IPS DF 6.9 (cell line): ENCODE measurements at places on chromosomes 2 and 18.

DNA sequence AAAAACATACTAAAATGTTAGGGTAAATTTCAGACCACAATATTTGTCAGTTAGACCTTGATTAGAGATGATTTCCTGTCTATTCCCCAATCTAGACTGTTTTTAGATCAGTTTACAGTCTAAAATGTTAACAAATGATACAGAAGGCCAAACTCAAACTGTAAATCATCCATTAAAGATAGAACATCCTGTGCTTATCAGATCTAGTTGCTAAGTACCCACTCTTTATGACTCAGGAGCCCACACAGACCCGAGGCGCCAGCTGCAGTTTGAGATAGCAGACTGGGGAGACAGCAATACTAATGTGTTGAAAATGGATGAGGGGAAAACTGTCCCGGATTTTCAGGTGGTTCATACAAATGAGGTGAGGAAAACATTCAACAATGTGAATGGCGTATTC is 113.3 kb downstream of the SCG2 start:
- H3K4me1 ChIP-seq: no peaks in the 10 kb centered on the region
- H3K27me3 ChIP-seq: no peaks in the 10 kb centered on the region
- H3K27ac ChIP-seq: no peak overlapping the region
- H3K4me3 ChIP-seq: no peak overlapping the region

- no peak overlapping the region for H3K27ac ChIP-seq
- no peak for DNase-seq
- H3K27me3 ChIP-seq: no peaks in the 10 kb centered on the region
- no peak overlapping the region for H3K4me3 ChIP-seq
- no peaks in the 10 kb centered on the region for H3K36me3 ChIP-seq
Observed at GRCh38 chr2:36963106-36963505, 3.2 kb downstream of the STRN start.

GRCh38 chr2:195498839-195499490 is 158.1 kb upstream of the SLC39A10 start:
- DNase-seq: no peak
- no peak overlapping the region for H3K27ac ChIP-seq
- no peaks in the 10 kb centered on the region for H3K36me3 ChIP-seq
- no peak overlapping the region for H3K4me3 ChIP-seq
- no peaks in the 10 kb centered on the region for H3K27me3 ChIP-seq

DNA sequence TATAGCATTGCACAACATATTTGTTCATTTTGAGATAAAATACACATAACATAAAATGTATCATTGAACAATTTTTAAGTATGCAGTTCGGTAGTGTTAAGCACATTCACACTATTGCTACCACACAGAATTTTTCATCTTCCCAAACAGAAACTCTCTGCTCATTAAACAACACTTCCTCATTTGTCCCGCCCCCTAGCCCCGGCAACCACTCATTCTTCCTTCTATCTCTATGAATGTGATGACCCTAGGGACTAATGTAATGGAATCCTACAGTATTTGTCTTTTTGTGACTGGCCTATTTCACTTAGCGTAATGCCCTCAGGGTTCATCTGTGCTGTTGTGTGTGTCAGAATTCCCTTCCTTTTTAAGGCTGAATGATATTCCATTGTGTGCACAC is 95.4 kb downstream of the TSHZ1 start:
- H3K36me3 ChIP-seq: no peaks in the 10 kb centered on the region
- no peak for DNase-seq
- no peak overlapping the region for H3K4me3 ChIP-seq
- H3K27me3 ChIP-seq: no peaks in the 10 kb centered on the region
- no peaks in the 10 kb centered on the region for H3K4me1 ChIP-seq

GRCh38 chr2:120394764-120395163 is 48.8 kb downstream of the INHBB start:
- H3K27me3 ChIP-seq: no peaks in the 10 kb centered on the region
- H3K4me1 ChIP-seq: peaks cover 4% of the 10 kb centered on the region
- H3K4me3 ChIP-seq: no peak overlapping the region
- H3K36me3 ChIP-seq: no peaks in the 10 kb centered on the region

GRCh38 chr2:47388888-47389287 is 14.1 kb upstream of the MSH2 start:
- no peak overlapping the region for H3K27ac ChIP-seq
- H3K4me3 ChIP-seq: no peak overlapping the region
- DNase-seq: no peak

DNA sequence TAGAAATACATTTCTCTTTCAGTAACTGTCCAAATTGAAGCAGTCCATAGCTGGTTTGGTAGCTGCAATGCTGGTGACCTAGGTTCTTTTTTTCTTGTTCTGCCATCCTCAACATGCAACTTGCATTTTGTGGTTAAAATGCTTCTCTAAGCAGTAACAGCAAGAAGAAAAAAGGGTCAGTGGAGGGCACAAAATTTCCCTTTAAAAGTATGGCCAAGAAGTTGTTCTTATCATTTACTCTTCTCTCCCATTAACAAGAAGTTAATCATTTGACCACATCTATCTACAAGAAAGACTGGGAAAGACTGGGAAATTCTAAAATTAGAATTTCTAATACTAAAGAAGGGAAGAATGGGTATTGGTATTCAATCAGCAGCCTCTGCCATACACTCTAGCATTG is 569.9 kb downstream of the CPS1 start:
- H3K4me1 ChIP-seq: no peaks in the 10 kb centered on the region
- no peaks in the 10 kb centered on the region for H3K36me3 ChIP-seq
- H3K27me3 ChIP-seq: no peaks in the 10 kb centered on the region
- no peak for DNase-seq
- H3K27ac ChIP-seq: no peak overlapping the region
- no peak overlapping the region for H3K4me3 ChIP-seq

GRCh38 chr2:78839259-78839658 is 186.2 kb upstream of the REG3G start:
- no peak overlapping the region for H3K27ac ChIP-seq
- no peaks in the 10 kb centered on the region for H3K4me1 ChIP-seq
- H3K36me3 ChIP-seq: no peaks in the 10 kb centered on the region
- DNase-seq: no peak

- no peak overlapping the region for H3K4me3 ChIP-seq
- no peaks in the 10 kb centered on the region for H3K4me1 ChIP-seq
Observed at GRCh38 chr2:65037178-65037577, 19.0 kb upstream of the CEP68 start.

DNA sequence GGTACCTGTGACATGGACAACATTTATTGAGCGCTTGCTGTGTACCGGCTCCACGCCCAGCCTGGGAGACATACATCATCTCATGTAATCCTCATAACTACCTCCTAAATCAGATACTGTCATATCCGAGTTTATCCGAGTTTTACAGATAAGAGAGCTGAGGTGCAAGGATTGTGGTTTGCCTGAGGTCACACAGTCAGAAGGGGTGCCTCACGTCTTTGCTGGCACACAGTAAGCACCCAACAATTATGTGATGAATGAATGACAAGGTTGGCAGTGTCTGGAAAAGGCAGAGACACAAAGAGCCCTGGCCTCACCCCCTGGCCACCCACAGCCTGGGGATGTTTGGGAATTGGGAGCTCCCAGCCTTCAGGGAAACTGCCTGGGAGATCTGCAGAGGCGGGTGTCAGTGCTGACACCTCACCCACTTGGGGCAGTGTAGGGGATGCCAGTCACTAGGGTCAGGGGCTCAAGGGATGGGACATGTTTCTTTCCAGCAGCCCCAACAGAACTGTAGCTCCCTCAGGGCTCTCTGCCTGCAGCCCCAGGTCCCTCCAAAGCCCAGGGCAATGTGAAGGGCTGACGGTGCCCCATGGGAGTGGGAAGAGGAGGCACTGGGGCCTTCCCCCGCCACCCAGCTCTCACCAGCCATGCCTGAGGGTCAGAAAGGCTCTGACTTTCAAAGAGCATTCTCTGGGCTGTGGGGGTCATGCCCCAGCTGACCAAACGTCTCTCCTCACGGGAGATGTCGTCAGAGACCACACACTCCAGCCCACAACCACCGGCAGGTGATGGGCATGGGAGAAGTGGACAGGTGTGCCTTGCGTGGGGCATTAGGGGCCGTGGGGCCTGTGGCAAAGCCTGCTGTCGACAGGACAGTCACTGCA is 157.5 kb downstream of the ZFP36L2 start:
- H3K4me3 ChIP-seq: no peak overlapping the region
- H3K27me3 ChIP-seq: no peaks in the 10 kb centered on the region
- H3K4me1 ChIP-seq: no peaks in the 10 kb centered on the region
- no peaks in the 10 kb centered on the region for H3K36me3 ChIP-seq
- H3K27ac ChIP-seq: no peak overlapping the region
- DNase-seq: no peak

GRCh38 chr2:19158896-19159295 is 199.5 kb downstream of the OSR1 start:
- no peaks in the 10 kb centered on the region for H3K4me1 ChIP-seq
- H3K36me3 ChIP-seq: no peaks in the 10 kb centered on the region
- no peak for DNase-seq
- H3K27ac ChIP-seq: no peak overlapping the region

DNA sequence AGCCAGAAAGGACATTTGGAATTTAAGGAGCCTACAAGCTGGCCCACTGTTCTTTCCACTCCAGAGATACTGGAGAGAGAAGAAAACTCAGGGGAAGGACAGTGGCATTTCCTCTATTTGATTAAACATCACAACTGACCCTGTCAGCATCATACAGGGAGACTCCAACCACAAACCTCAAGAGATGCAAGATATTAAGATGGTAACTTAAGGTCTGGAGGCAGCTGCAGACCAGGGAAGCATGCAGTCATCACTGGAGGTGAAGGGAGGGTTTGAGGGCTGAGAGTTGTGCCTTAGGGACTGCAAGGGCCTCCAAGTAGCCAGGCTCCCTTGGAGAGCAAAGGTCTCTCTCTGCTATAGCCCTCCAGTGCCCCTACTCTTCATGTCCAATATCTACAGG is 67.4 kb downstream of the RNF152 start:
- H3K36me3 ChIP-seq: no peaks in the 10 kb centered on the region
- no peaks in the 10 kb centered on the region; the same call in 1 of the 2 replicates for H3K4me1 ChIP-seq
- DNase-seq: no peak
- no peak overlapping the region for H3K27ac ChIP-seq

- H3K27ac ChIP-seq: no peak overlapping the region
- no peaks in the 10 kb centered on the region for H3K4me1 ChIP-seq
- no peak overlapping the region for H3K4me3 ChIP-seq
Observed at GRCh38 chr2:202944408-202944807, 32.3 kb downstream of the CARF start.

DNA sequence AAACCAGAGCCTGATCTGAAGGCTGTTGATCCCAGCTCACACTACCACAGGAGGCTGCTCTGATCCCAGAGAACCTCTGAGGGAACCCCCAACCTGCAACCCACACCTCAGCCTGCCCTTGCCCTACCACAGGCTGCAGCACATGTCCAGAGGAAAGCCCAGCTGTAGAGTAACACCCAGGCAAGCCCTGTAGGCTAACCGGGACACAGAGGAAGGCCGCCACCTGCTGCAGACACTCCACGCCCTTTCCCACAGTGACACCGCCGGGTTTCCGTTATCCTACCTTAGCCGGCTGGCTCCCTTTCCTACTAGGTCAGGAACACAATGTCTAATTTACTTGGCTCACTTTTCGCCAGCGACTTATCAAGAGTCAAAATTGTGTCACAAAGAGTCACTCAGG is 266.7 kb upstream of the KLHL29 start:
- DNase-seq: no peak
- no peaks in the 10 kb centered on the region for H3K27me3 ChIP-seq
- H3K27ac ChIP-seq: no peak overlapping the region
- H3K4me1 ChIP-seq: no peaks in the 10 kb centered on the region

DNA sequence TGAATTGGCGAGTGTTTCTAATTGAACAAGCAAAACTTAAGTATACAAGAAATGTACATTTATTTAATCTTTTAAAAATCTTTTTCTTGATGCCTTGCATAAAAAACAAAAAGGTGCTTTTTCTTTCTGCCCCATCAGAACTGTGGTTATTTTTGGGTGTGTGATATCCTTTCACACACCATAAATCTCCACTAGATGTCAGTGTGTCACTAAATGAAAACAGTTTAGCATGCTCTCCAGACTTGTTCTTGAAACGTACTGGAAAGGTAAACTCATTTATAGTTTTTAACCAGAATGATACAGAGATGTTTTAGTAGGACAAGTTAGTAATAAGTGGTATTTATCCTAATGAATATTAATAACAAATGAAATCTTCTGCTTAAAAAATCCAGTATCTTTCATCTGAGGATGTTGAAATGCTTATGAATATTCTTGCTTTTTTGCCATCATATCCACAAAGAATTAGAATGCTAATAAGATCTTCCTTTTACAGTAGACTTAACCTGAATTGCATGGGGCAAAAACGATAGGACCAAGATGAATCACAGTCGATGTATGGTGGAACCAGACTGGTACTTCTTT is 96.8 kb downstream of the UBE2E3 start:
- no peaks in the 10 kb centered on the region for H3K27me3 ChIP-seq
- H3K4me1 ChIP-seq: no peaks in the 10 kb centered on the region
- no peak overlapping the region for H3K27ac ChIP-seq
- no peak overlapping the region for H3K4me3 ChIP-seq
- no peaks in the 10 kb centered on the region for H3K36me3 ChIP-seq
- no peak for DNase-seq

GRCh38 chr2:234288974-234289455 is 207.9 kb downstream of the ARL4C start:
- no peak overlapping the region for H3K4me3 ChIP-seq
- no peaks in the 10 kb centered on the region for H3K36me3 ChIP-seq
- DNase-seq: peak; percentile 67

DNA sequence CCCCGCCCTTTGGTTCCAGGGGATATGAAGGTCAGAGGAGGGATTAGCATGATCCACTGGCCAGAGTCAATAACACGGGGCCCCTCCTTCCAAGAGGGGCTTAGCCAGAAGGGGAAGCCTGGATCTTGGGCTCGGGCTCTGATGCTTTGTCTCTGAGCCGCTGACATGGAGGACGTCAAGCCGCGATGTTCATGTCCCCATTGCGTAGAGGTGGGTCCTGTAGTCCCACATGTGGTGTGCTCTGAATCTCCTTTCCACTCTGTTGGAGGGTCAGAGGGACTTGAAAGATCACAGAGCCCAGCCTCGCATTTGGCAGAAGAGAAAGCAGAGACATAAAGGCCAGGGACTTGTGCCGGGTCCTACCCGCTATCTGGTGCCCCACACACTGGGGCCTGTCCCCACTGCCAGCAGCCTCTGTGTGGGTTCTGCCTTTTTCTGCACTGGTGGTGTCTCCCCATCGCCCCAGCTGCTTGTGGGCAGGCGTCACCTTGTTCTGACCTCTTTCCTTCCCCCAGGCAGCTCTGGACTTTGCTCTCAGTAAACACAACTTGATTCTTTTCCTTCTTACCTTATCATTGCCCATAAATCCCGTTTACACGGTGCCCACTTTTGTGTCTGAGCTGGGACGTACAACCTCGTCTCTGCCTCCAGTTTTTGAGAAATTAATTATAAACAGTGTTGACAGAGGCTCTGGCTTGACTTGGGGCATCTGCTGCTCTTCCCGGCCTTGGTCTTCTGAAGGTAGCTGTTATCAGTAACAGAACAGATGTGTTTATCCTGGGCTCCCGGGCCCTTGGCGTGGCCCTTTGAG is 48.8 kb downstream of the SH3BP4 start:
- H3K27me3 ChIP-seq: no peaks in the 10 kb centered on the region
- H3K4me1 ChIP-seq: peaks cover 20% of the 10 kb centered on the region
- no peaks in the 10 kb centered on the region for H3K36me3 ChIP-seq
- no peak overlapping the region for H3K4me3 ChIP-seq
